ENCODE measurements at places on chromosomes 7 and 10.

DNA sequence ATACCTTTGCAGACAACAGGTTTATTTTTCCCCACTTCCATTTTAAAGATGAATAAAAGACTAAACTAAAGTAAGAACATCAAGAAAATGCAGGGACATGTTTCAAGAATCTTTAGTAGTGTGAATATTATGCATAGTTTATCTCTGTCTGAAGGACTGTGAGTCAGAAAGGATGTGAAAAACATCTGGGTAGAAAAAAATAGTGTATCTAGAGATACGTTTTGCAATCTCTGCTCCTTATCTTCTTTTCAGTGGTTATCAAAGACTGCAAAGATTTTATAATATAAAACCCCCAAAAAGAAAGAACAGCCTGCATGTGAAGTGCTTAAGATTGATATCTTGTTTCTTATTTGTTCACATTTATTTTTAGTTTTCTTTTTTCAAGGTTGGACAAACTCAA lies 101.9 kb upstream of the ARHGAP21 start:
- no peak for DNase-seq

DNA sequence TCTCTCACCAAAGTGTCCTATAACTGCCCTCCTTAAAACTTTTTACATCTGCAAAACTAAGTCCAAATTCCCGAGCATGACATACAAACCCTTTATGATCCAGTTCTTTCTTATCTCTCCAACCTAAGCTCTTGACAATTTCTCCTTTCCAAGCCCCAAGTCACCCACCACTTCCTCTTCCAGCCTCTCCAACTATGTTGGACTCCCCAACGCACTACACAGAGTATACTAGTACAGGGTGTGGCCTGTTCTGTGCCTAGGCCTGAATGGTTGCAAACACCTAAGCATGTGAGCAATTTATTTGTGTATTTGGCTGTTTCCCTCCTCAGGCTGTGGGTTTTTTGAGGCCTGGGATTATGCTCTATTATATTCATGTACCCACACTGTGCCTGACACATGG lies 101.2 kb upstream of the APBB1IP start:
- DNase-seq, result no peak

GRCh38 chr10:43259213-43259991 lies 7.5 kb downstream of the RASGEF1A start:
- DNase-seq, result no peak

DNA sequence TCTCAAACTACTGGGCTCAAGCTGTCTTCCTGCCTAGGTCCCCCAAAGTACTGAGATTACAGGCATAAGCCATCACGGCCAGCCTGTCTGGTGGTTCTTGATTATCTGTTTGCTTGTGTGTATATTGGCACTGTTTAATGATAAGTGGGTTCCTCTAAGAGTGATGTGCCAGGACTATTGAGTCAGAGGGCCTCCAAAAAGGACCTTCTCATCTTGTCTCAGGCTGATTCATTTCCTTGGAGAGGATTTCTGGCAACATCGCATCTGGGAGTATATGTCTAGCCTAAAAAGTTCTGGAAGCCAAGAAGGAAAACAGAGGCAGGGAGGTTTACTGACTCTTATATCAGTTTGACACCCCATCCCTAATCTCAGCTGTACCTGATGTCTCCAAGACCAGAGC lies 27.1 kb upstream of the AKAP9 start:
- DNase-seq, result peak; percentile 26

DNA sequence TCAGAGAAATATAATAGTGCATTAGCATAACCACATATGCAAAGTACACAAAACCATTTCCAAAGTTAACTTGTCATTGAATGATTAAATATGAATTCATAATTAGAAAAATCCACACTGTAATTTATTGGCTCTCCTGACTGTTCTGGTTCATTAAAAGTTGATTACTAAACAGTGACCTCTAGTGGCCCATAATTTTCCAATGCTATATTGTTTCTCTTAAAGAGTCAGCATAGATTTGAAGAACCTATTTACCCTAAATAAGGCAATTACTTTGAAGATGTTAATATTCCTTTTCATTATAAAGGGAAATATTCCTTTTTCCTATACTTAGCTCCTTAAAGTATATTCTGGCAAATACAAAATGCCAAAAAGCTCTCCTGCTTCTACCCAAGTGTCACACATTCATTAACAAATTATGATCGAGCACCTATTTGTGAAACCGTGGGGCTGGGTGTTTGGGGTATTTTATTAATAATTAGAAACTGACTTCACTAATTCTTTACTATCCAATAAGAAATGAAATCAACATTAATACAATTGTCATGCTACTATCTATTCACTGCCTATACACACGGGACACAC lies 86.2 kb downstream of the HIBADH start:
- no peak for DNase-seq

DNA sequence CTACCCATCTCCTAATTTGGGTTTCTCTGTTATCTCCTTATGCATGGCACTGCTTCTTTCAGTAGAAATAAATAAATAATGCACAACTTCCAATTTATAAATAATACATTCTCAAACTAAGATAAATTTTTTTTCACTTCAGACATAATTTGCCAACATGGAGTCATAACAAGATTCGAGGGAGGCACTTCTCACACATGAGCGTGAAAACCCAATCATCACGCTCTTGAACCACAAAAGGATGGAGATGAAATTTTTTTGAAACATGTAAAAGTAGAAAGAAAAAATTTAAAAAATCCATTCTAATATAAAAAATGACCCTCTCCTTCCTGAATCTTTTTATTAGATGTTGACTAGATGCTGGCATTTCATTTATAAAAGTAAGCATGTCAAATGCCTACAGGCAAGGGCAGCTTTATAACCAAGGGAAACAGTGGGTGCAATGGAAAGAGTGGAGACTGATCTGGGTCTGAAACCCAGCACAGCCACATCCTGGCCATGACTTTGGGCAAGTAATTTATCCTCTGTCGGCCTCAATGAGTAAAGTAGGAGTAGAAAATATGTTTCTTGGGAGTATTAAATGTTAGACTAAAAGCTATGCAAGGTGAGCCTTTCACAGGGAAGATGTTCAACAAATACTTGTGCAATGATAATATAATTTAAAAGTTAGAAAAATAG lies 185.0 kb downstream of the STK31 start:
- no peak for DNase-seq

DNA sequence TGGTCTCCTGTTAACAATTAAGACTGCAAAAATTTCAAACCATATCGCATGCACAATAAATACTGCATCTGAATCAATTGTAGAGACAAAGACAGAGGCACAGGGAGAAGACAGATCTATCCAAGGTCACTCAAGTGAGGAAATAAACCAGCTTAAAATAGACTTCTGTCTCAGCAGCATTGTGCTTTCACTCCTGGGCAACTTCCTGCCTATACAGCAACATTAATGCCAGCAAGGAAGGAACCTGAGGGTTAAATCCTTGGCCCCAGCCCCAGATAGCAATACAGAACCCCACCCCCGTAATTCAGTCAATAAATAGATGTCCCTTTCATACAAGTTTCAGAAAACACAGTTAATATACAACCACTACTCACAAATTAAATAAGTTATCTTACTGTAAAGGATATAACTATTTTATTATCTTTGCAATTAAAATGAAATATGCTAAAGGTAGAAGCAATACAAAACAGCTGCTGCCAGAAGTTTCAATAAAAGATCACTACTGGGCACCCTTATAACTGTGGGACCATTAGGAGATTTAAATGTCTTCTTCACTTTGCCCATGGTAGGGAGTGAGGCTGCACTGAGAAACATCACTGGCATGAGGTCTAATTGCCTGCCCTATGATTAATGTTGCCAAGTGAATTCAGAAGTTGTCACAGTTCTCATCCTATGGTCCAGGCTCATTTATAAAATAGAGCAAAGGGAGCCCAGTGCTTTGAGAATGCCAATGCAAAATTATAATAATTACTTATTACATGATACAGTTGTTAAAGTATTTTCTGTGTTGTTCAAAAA lies 49.4 kb downstream of the CAV1 start:
- no peak for DNase-seq

GRCh38 chr7:44261240-44261639 lies 60.5 kb downstream of the YKT6 start:
- no peak for DNase-seq

GRCh38 chr7:155998328-155998691 lies 186.0 kb upstream of the SHH start:
- no peak for DNase-seq

DNA sequence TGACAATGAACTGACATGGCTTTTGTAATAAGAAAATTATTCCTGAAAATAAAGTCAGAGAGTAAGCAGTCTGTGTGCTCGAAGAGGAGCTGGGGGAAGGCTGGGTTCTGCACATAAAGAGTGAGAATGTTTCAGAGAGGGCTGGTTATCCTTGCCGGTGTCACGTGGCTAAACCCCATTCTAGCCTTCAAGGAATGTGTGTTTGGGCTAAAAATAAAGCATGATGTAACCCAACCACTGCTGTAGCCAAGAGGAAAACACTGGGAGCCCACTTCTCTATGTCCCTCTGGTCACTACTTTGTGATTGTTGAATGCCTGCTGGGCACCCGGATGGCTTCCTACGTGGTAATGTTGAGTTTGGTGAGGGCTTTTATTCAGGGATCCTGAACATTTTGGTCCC lies 23.5 kb downstream of the WDFY4 start:
- DNase-seq, result no peak

GRCh38 chr10:92880233-92880861 lies 32.0 kb downstream of the EXOC6 start:
- DNase-seq, result no peak

DNA sequence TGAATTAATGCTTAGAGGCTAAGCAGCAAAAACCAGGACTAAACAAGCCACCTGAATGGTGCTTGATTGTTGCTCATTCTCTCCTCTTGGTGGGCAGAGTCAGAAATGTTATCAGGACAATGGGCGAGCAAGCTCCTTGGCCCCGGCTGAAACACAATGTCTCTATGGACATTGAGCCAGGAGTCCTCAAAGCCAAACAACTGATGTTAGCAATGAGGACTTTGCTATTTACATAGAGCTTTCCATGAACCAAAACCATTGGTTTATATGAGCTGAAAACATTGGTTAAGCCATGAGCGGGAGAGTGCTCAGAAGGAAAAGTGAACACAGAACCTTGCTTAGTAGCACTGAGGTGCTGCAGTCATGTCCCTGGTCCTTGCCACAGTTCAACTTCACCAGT lies 21.5 kb upstream of the NPVF start:
- DNase-seq, result no peak

DNA sequence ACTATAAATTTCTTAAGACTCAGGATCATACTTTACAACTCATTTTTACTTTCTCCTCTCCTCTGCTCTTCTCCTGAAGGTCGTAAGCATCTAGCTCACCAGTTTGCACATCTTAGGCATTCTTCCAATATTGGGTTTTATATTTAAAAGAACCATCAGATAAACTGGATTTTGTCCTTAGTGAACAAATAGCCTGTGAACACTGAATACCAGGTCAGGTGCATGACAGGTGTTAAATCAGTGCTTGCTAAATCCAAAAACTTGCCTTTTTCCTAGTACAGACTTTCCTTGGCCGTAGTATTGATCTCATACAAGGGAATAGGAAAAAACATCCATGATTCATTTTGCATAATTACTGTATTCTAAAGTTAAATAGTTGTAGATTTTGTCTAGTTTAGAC lies 53.0 kb downstream of the ARMC3 start:
- no peak for DNase-seq

GRCh38 chr10:101476383-101476782 lies 111.7 kb downstream of the POLL start:
- no peak for DNase-seq

- no peak for DNase-seq
These were observed 571.3 kb downstream of the GLRX3 start for GRCh38 chr10:130707389-130707979.

DNA sequence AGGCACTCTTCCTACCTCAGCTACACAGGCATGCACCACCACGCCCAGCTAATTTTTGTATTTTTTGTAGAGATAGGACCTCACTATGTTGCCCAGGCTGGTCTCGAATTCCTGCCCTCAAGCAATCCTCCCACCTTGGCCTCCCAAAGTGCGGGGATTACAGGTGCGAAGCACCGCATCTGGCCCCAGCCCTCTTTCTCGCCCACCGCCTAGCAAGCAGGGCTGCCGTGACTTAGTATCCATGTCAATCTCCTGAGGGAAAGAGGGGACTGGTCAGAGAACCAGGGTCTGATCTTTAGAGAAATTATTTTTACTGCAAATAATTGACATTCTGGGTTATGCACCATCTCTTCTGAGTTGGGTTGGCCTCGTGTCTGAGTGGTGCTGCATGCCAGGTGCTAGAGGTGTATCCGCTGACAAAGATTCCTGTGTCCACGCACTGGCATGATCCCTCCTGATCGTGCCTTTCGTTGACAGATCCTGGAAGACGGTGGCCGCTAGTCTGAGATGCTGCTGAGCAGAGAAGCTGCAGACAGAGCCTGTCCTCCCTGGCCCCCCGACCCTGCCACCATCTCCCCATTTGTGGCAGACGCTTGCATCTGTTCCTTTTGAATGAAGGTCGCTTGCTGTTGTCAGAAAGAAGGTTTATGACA lies 22.7 kb downstream of the WIPI2 start:
- DNase-seq, result no peak

DNA sequence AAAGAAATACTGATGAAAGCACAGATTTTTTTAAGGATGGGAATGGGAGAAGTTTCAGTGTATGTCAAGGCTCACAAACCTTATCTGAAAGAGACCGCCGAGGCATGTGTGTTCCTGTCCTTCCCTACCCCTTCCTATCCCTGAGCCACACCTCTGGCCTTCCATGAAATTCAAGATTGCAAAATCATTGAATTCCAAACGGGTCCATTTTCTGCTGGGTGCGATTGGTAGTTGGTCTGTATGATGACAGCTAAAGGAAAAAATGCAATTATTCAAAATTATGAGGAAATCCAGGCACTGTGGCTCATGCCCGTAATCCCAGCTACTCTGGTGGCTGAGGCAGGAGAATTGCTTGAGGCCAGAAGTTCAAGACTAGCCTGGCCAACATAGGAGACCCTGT lies 170.1 kb downstream of the ARHGAP12 start:
- no peak for DNase-seq

DNA sequence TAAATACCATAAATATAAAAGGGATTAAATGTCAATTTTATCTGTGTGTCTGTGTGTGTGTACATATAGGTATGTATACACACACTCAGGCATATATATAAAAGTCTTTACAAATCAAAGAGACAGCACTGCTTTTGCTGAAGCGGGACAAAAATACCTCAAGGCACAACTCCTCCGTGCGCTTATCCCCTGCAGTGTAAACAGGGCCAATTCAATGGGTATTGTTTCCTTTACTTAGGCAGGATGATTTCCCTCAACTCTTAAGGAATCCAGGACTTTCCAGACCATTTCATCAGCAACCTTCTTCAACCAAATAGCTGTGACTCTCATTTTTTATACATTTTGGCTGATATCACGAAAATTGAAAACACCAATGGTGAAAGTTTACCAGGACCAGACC lies 227.7 kb downstream of the CRPPA start:
- no peak for DNase-seq

GRCh38 chr10:130423455-130424305 lies 287.5 kb downstream of the GLRX3 start:
- no peak for DNase-seq

GRCh38 chr10:121910673-121911420 lies 17.0 kb downstream of the ATE1 start:
- no peak for DNase-seq

All from HS-27A (cell line).